Fibroblast of lung (primary cell): ENCODE measurements at places on chromosomes 3 and 15. TPM values are rescaled to one million over a fixed set of nuclear protein-coding genes. Genes with fewer than 3 reads are reported as not detected.
A peak's percentile ranks its signal among the peaks of the same experiment; 100 is the strongest.

The MYZAP gene
- total RNA-seq, result 0.17 TPM in 1 of 2 replicates, not detected in the other

GRCh38 chr3:66525771-66526170 is 24.9 kb upstream of the LRIG1 start:
- DNase-seq, result no peak

- DNase-seq, result no peak
Measured at GRCh38 chr15:82792068-82792467, 13.8 kb downstream of the FSD2 start.

GRCh38 chr3:171829841-171830517 is 13.2 kb upstream of the TMEM212 start:
- DNase-seq, result peak; percentile 83
